ENCODE measurements at places on chromosomes 5 and 9.
A peak's percentile ranks its signal among the peaks of the same experiment; 100 is the strongest.

GRCh38 chr9:73219985-73220626 is 68.4 kb downstream of the ANXA1 start:
- DNase-seq = no peak

DNA sequence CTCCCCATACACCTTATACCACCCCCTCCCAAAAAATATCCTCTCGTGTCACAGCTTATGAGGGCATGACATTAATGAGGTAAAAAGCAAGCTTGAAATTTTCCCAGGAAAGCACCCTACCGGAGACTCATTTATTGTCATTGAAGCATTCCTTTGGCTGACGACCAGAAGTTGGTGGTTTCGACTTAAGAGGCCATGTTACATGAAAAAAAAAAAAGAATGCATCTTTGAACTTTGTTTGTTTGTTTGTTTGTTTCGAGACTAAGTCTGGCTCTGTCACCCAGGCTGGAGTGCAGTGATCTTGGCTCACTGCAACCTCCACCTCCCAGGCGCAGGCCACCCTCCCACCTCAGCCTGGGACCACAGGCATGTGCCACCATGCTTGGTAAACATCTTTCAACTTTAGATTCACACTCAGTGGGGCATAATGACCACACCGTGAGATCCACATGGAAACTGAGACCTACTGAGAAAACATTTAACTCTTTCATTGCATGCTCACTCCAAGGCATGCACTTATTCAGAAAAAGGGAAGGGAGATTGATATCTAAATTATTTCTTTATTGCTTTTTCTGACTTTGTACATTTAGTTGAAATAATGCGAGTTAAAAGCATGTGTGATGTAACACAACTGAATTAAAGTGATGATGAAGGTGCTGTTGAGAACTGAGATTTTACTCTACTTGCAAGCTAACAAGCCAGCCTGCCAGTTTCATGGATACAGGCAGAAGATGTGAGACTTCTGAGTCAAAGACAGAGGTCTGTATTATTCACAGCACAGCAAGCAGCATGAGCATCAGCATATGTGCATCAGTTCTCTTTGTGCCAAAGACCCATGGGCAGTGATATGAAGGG is 5.1 kb upstream of the RAB14 start:
- no peak for DNase-seq

GRCh38 chr9:96686638-96687335 is 31.7 kb upstream of the PRXL2C start:
- peak; percentile 65 for DNase-seq

DNA sequence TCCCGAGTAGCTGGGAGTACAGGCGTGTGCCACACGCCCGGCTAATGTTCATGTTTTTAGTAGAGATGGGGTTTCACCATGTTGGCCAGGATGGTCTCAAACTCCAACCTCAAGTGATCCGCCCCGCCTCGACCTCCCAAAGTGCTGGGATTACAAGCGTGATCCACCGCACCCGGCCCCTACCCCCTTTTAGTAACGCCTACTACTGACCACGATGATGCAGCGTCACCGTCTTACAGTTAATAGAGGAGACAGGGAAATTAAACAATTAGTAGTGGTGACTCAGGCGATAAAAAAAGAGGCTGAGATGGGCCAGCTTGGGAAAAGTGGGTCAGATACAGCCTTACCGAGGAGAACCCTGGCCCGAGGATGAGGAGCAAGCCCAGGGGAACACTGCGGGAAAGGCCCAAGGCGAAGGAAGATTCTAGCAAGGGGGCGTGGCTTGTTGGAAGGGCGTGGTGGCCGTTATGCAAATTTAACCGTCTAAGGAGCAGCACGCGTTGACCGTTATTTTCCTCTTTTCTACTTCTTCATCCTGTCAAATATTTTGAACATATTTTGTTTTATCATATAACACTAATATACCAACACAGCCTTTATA is 1.6 kb upstream of the SETX start:
- no peak for DNase-seq

GRCh38 chr5:170773024-170773985 is 10.2 kb upstream of the GABRP start:
- DNase-seq = no peak

- DNase-seq = no peak
These were observed 81.1 kb downstream of the RMI1 start for GRCh38 chr9:84061613-84062193.

DNA sequence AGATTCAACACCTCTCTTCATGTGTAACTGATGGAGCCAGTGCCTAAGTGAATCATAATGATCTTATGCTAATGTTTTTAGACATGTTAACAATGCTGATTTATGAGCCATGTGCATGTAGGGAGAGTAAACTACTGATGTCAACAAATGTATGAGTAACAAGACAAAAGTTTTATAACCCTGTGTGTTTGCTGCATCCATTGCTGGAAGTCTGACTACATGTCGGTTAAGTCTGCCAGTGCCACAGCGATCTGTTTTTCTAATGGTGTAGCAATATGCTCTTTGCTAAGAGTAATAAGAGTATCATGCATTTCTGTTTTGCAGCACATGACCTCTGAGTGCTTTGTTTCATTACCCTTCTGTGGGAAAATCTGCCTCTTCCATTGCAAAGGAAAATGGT is 26.4 kb upstream of the TMOD1 start:
- DNase-seq = no peak

DNA sequence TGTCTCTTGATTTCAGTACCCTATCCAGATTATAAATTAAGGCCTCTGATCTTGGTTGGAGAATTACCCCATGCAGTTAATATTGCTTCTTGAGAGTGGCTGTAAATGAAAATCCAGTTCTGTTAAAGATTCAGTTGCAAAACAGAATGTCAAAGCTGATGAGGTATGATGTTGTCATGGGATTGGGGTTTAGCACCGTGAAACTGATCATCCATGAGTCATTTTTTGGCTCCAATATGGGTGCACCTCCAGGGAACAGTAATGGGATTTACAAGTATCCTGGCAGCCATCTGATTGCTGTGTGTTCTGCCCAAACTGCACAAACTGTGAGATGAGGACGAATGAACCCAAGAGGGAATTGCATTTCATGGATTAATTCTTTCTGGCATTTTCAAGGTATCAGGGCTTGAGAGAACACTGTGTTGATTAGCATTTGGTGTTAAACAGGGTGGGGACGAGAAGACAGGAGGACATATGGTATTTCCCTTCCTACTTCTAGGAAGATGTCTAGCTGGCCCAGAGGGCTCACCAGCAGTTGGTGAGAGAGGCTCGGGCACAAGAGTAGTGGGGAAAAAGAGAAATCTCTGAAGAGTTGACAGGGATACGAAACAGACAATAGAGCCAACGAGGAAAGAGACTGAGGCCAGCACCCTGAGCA is 214.7 kb downstream of the GAS1 start:
- DNase-seq = no peak

DNA sequence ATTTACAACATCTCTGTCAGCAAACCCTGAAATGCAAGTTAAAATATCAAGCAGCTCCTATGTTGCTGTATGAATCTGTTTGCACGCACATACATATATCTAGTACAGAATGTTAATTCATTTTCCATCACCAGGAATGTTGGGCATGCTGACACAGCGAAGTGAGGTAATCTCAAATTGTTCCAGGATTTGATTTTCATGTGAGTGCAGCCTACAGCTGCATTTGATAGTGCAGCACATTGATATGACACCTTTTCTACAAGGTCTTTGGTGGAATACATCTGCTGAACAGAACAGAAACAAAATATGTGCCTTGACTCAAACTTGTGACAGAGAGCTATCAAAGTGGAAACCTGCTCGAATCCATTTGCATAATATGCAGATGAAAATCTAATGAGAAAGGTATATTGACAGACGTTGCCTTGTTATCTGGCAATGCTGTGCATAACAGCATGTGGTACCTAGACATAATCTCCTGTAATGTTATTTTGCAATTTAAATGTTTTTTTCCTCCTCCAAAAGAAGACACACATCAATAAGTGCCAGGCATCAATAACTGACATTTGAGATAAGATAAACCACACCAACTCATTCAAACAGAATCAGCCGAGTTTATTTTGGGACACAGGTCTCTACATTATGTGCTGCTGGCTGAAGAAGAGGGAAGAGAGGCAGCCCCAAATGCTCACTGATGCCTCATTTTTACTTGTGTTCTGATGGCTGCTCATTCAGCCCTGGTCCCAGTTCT is 512.2 kb downstream of the ZNF608 start:
- DNase-seq = no peak

- DNase-seq = no peak
These were observed 165.3 kb downstream of the BNC2 start for GRCh38 chr9:16705111-16705604.

DNA sequence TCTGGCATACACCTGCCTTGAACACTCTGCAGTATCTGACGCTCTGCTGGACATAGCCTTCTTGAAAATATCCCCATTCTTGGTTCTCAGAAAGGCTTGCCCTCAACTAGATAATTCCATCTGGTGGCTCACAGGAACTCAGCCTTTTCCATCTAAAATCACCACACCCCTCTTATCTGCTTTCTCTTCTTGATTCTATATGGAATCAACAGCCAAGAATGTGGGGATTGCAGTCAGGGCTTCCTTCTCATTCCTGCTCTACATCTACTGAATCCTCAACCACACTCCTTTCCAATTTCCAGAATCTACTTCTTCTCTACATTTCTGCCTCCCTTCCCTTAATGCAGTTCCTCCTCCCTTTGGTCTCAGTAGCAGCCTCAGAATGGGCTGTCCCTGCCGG is 170.1 kb downstream of the SEMA5A start:
- DNase-seq = no peak

DNA sequence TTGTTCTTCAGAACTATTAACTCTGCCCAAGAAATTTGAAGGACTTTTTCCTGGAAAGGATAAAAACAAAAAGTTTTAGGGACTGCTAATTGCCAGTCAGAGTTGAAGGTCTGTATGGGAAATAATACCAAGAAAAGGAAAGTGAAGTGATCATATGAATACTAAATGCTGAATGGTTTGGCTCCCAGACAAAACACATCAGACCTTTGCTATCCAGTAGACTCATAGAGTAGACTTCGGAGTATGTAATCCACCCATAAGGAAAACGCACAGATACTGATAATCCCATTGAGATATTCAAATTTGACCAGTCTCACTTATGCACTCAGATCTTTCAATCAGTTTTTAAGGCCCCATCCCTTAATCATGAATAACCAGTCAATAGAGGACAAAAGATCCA is 319.0 kb upstream of the PTGER4 start:
- DNase-seq = no peak

DNA sequence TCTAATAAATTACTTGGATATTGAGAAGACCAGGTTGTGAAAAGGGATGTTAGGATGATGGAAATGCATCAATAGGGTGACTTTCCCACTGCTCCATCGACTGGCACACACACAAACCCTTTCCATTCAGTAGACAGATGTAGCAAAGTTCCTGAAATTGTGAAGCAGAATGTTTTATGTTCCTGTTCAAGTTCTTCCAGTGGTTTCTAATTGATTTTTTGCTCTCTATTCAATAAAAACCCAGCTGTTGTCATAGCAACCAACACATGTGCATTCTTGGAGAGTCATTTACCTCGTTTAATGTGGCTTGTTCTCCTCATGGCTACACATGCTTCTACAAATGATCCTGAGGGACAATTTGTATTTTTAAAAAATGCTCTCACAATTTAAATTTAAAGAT is 244.6 kb downstream of the RAB3C start:
- DNase-seq = no peak

DNA sequence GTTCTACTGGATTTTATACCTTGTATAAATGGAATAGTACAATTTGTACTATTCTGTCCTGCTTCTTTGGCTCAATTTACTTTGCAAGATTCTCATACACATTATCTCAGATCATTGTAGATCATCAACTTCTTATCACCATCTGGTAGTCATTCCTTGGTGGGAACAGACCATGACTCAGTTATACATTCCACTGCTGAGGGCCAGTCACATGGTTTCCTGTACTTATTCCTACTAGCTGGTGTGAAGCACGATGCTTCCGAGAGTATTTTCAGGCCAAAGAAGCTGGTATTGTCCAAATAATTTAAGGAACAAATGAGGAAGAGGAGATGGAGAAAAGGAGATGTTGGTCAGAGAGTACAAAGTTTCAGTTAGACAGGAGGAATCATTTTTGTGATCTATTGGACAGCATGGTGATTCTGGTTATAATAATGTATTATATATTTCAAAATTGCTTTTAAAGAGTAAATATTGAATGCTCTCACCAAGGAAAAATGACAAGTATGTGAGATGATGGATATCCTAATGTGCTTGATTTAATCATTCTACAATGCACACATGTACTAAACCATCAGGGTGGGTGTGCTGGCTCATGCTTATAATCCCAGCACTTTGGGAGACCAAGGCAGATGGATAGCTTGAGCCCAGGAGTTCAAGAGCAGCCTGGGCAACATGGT is 124.1 kb downstream of the SYK start:
- DNase-seq = no peak

- no peak for DNase-seq
These were observed 74.5 kb upstream of the ASS1 start for GRCh38 chr9:130370226-130370625.

DNA sequence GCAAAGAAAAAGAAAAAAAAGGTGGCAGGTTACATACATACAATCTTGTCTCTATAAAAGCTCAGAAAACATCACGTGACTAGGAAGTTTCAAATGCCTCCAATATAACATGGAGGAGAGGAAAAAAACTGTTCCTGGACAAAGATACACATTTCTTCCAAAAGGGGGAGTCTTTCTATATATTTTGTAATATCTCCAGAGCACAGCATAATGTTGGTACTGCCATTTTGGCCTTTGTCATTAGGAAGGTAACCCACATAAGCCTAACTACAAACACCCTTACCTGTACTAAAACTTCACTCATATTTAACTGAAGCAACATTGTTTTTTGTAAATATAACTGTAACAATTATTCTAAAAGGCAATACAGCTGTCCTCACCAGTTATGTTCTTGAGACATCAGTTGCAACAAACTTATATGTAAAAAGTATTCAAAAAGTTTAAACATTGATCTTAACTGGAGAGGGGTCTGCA is 1.2 kb upstream of the BTF3 start:
- no peak for DNase-seq

GRCh38 chr5:175162036-175162435 is 281.9 kb downstream of the DRD1 start:
- no peak for DNase-seq

- DNase-seq = no peak
These were observed 1918.8 kb downstream of the EFNA5 start for GRCh38 chr5:105751908-105752307.

GRCh38 chr5:1262381-1262780 is 32.5 kb downstream of the TERT start:
- no peak for DNase-seq

GRCh38 chr5:180898621-180899246 is at the start of gene BTNL8:
TSS of gene BTNL8 (plus strand) at chr5:180899159. CDS start at chr5:180899311, 152 bp downstream.
- DNase-seq = no peak

GRCh38 chr9:68500457-68501381 is 40.0 kb downstream of the TMEM252 start:
- no peak for DNase-seq

GRCh38 chr5:37918424-37918823 is 78.6 kb upstream of the GDNF start:
- no peak for DNase-seq

- DNase-seq = no peak
These were observed 54.0 kb upstream of the TGFBR1 start for GRCh38 chr9:99050924-99051323.

GRCh38 chr9:137398561-137399468 is 24.1 kb downstream of the EXD3 start:
- DNase-seq = no peak

- no peak for DNase-seq
These were observed 89.9 kb downstream of the SLC24A2 start for GRCh38 chr9:19698960-19699359.

Measured in effector memory CD8-positive, alpha-beta T cell (primary cell).